Peyer's patch (tissue), 4 donors: ENCODE measurements at places on chromosomes 2 and 18.

- DNase-seq = no peak
Measured at GRCh38 chr2:141942006-141942789, 188.6 kb downstream of the LRP1B start.

GRCh38 chr2:2579814-2580213 lies 248.7 kb upstream of the MYT1L start:
- DNase-seq = no peak

GRCh38 chr2:74375838-74376237 lies 4.3 kb downstream of the DCTN1 start:
- DNase-seq = no peak

DNA sequence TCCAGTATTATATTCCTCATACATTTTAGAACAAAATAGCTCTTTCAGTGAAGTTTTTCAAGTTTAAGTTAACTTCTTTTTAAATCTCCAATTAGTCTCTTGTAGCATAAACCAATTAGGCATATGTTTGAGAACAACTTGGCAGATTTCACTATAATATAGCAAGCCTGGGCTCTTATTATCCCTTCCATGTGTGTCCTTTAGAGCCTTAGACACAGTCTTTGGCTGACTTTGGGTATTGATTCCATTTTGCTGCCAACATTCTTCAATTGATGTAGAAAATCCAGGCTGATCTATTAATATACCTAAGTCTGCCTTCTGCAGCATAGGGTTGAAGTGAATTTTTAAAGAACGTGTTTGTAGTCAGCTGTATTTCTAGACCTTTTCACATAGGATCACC lies 179.1 kb upstream of the RPRM start:
- no peak for DNase-seq
